Hematopoietic multipotent progenitor cell treated with erythropoietin and hydrocortisone succinate and interleukin-3 and kit ligand, for 17 days (in vitro differentiated cells): ENCODE measurements at places on chromosomes 2 and 18.

GRCh38 chr2:61959381-61960293, 54.2 kb downstream of the COMMD1 start:
- no peak for DNase-seq

DNA sequence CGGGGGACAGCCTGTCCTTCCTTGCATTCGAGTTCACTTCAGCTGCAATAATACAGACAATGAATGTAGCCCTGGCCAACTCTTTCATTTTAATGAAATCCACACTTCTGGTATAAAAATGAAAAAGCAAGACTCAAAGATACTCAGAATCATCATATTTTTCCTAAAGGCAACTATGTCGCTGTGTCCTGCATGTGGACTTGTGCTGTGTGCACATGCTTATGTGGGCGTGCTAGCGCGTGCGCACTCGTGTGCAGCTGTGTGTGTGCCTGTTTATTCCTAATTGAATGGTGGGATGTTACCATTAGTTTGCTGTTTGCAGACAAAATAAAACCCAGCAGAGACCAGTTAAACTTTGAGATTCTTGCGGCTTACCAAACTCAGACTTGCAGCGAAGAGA, 49.6 kb downstream of the SMIM21 start:
- DNase-seq = no peak

- no peak for DNase-seq
Observed at GRCh38 chr18:52287151-52287550, 52.8 kb upstream of the DCC start.

- no peak for DNase-seq
Observed at GRCh38 chr2:232482301-232483238, 5.1 kb downstream of the ECEL1 start.

DNA sequence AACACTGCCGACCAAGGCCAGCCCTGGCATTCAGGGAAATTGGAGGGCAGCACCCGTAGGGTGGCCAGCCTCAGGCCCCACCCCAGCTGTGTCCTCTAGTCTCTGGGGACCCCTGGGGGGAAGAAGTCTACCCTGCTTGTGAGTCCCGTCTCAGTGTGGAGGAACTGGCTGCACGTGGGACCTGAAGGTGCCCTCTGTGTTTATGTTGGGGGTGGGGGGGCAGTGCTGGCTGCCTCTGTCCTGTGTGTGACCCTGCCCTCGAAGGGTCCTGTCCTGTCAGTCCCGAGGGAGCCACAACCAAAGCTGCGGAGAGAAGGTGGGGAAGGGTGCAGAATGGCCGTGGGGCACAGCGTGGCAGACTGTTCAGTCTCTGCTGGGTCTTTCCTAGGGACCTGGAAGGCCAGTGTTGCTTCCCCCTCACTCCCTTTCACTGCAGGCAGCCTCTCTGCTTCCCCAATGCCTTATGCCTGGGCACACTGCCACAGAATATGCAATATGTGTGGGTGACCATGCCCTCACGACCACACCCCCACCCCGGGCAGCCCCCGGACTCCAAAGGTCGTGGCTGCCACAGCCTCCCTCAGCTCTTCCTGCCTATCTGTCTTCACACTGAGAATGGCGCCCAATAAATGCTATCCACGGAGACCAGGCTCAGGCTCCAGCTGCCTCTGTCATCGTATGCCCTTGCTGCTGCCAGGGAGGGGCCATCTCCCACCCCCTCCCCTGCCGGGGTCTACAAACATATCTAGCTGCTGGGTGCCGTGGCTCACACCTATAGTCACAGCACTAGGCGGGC, 33.3 kb upstream of the SLC35F6 start:
- DNase-seq = no peak

- no peak for DNase-seq
Observed at GRCh38 chr2:239834143-239834542, 191.0 kb downstream of the NDUFA10 start.

DNA sequence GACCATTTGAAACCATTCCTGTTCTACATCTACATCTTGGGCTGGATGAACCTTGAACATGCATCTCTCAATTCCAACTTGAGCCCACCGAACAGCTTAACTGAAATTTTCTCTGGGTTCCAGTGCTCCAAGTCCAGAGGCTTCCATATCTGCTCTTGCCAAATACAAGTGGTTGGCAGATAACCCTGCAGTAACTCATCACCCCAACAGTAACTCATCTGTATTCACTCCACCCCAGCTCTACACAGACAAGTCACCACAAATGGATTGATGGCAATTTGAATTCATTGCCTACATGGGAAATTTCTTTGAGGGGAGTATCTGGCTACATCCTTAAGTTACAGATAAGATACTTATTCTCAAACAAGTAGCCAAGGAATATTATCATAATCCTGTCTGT, 502.4 kb upstream of the TNP1 start:
- DNase-seq = no peak

DNA sequence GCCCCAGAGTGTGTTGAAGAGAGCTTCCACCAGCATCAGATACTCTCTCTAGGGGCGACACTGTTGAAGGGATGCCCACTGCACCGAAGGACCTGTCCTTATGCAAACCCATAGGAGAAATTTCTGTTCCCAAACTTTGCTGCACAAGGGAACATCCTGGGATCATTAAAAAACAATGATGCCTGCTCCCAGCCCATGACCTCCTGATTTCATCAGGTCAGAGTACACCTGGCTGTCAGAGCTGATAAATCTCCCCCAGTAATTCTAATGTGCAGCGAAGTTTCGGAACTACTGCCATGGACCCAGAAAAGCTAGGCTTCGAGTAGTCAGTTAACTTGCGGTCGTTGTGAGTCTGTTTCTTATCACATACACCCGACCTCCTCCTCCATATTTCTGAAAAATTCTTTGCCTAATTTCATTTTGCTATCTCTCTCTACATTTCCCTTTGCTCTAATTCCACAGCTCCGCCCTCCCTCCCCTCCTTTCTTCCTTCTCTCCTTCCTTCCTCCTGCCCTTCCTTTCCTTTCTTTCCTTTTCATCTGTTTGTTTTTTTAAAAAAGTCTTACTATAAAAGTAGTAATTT, 18.8 kb downstream of the FAM124B start:
- no peak for DNase-seq

DNA sequence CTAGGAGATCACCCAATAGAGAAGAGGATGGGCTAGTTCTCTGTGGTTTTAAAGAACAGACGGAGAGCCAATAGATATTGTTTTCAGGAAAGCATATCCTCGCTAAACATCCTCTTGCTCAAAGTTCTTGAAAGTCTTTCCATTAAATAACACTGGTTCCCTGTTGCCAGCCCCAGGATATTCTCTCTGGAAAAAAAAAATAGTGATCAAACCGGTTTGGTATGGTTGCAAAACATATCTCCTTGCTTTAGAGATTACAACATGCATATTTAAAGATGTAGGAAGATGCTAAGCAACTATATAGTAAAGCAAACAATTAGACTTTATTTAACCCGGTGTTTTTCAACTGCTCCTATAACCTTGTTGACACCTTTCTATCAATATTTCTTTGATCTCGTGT, 211.4 kb downstream of the CMPK2 start:
- no peak for DNase-seq

DNA sequence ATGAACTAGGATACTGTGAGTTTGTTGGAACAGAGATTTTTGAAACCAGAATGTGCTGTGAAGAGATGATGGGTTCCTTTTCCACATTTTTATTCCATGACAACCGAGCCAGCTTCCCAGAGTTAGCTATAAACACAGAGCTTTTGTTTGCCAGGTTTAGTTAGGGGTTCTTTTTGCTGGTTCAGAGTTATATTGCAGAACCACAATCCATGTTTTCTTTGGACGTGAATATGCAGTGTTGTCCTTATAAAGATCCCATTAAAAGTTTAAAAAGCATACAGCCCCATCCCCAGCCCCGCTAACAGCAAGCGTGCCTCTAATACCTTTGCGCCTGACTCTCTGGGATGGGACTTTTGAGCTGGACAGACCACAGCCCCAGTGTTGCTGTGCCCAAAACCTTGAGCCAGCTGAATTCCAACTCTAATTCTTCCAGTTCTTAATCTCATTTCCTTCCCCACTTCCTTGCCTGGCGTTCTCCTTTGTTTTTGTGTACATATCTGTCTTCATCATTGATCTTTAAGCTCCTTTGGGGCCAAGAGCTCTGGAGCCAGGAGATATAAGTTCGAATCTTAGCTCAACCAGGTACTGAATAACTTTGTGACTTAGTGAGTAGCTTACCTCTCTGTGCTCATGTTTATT, 72.3 kb downstream of the SPATS2L start:
- DNase-seq = no peak

- no peak for DNase-seq
Observed at GRCh38 chr18:23935804-23936203, 78.8 kb upstream of the TTC39C start.

DNA sequence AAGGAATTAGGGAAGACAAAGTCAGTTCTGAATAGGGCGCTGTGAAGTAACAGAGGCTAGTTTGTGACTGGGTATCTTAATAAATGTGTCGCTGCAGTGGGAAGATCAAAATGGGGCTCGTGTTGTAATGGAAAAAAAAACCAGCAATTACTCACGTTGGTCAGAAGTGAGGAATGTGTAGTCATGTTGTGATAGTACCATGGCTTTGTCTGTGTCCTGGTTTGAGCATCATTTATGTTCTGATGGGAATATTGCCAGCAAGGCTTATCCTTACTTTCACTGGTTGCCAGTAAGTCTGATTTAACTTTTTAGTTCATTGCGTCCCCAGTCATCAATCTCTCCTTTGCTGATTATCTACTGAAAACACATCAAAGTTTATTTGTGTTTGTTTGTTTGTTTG, 467.6 kb downstream of the NYAP2 start:
- no peak for DNase-seq

DNA sequence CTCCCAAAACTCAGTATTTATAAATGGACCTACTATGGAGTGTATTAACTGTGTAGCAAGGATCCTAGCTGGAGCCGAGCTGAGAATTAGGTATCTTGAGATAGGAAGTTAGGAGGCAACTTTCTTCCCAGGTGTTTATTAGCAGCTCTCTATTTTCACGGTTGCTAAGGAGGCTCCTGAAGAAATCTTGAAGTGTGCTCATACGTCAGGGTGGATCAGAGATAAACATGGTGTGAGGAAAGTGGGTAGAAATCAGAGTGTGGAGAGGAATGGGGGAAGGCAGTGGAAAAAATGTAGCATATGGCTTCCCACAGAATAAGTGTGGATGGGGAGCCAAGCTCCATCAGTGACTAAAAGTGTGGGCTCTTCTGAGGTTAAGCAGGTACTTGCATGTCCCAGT, 104.3 kb downstream of the ABCA12 start:
- no peak for DNase-seq

DNA sequence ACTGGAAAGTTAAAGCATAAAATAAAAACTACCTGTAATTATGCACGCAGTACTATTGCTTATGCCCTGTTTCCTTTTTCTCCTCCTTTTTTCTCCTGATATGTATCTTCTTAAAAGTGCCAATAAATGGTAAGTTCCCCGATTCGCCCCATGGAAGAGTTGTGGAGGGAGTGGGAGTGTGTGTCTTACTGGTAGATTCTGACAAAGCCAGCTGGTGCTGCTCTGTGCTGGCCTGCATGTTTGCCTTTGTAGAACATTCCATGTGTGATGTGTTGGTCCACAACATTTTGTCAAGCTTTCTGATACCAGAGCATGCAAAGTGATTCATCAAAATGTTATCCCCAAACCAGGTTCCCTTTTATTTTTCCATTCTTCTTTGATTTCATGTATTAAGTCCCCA, 356.9 kb upstream of the RAB12 start:
- DNase-seq = no peak

- no peak for DNase-seq
Observed at GRCh38 chr2:63056107-63057050, 5.7 kb downstream of the OTX1 start.
